ENCODE measurements at places on chromosomes 5 and 9.

- DNase-seq, result no peak
These were observed 104.9 kb downstream of the SYK start for GRCh38 chr9:90906316-90907055.

DNA sequence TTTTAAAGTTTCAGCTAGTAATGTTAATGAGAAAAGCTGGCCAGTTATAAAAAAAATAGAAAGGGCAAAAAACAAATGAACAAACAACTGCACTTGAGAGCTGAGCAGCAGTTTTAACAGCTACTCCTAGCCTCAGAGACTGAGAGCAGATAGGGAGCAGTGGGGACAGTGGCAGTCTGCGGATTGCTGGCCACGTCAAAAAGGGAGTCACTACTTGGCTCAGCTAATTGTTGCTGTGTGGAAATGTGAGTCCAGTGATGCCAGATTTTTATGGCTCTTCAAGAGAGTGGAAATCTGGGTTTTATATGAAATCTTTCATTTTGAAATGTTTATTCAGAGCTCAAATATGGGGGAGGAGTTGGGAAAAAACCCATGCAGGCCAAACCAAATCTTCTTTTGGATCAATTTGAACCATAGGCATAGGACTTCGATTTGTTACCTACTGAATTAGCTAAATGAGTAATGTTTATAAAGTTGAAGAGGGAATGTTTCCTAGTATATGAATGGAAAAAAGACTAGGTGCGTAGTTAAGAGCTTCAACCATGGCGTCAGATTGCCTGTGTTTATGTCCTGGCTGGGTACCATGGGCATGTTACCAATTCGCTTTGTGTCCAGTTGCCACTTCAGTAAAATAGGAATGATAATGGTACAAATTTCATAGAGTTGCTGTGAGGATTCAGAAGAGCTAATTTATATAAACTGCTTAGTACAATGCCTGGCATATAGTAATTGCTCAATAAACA is 102.1 kb downstream of the PAM start:
- DNase-seq, result no peak

- no peak for DNase-seq
These were observed 220.7 kb upstream of the TMEM161B start for GRCh38 chr5:88489364-88489763.

- no peak for DNase-seq
These were observed 11.2 kb downstream of the MVB12B start for GRCh38 chr9:126337729-126338372.

DNA sequence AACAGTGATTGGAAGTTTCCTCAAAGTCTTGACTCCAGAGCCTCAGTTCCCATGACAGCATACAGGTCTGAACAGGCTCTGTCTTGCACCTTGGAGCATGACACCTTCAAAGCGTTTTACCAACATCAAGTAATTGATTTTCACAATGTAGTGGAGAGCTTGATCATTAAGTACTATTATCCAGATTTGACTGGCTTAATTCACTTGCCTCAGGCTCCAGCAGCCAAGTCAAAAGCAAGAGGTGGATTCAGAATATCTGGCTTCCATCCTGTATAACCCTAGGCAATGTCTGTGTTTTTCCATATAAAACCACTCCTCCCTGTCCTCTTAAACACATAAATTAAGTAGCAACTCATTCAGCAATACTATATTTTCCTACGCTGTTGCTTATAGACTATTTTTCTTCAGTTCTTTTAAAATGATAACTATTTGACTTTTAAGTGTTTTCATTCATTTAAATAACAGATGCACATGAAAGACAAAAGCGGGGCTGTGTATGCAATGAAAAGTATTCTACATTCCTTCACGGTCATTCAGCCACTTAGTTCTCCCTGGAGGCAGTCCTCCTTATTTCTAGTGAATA is 150.8 kb upstream of the RANBP3L start:
- DNase-seq, result no peak

DNA sequence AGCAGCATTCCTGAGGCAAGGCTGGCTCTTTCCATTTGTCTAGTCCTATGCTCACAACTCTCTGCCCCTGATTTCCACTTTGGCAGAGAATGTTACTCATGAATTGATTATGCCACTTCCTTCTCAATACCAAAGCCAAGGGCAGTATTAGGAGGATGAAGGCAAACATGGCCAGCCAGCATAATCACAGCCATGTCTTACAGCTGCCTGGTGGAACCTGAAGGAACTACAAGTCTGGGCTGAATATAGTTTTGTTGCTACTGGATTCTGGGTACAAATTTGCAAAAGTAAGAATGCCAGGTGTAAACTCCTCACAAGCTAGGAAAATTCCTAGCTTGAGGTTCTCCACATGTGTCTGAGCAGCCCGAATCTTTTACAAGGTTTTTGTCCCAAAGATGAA is 4.2 kb downstream of the SIL1 start:
- no peak for DNase-seq

DNA sequence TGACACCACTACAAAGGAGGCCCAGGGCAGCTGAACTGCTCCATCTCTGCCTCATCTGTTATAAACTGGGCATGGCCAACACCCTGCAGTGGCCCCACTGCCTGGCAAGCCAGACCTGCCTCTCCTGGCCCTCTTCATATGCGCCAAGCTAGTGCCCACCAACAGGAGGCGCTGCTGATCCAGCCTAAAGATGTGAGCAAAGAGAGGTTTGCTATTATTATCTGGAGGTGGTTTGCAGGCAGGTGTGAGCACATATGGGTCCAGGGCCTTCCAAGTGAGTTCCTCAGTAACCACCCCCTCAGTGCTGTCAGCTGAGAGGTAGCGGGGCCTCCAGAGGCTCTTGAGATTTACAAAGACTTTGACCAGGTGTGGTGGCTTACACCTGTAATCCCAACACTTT is 232.2 kb downstream of the SYK start:
- DNase-seq, result peak; percentile 35

DNA sequence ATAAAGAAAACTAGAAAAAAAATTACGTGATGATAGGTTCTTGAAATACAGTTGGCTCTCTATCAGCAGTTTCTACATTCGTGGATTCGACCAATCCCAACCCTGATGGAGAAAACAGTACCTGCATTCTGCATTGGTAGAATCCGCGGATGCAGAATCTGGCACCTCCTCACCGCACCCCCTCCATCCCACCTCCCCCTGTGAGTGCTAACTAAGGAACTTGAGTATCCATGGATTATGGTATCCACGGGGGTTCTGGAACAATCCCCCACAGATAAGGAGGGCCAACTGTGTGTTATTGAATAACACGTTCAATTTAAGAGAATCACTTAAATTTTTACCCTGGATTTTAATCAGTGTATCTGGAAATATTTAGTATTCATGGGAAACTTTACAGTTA is 10.5 kb upstream of the PSIP1 start:
- DNase-seq, result no peak

DNA sequence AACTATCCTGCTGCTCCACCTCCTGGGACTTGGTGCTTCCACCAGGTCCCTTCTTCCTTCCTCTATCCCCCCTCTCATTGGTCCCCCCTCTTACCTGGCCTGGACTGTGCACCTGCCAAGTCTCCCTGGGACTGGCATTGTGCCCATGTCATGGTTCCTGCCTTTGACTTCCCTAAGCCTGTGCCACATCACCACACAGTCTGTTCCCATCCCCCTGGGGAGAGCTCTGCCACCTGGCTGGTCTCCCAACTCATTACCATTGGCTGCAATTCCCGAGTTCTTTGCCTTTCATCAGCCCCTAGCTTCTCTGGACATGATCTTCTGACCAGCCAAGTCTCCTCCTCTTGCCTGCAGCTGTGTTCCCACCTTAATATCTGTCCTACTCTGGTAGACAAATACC is 180.3 kb downstream of the SREK1 start:
- no peak for DNase-seq

- no peak for DNase-seq
These were observed 83.3 kb downstream of the ICE1 start for GRCh38 chr5:5505815-5506214.

DNA sequence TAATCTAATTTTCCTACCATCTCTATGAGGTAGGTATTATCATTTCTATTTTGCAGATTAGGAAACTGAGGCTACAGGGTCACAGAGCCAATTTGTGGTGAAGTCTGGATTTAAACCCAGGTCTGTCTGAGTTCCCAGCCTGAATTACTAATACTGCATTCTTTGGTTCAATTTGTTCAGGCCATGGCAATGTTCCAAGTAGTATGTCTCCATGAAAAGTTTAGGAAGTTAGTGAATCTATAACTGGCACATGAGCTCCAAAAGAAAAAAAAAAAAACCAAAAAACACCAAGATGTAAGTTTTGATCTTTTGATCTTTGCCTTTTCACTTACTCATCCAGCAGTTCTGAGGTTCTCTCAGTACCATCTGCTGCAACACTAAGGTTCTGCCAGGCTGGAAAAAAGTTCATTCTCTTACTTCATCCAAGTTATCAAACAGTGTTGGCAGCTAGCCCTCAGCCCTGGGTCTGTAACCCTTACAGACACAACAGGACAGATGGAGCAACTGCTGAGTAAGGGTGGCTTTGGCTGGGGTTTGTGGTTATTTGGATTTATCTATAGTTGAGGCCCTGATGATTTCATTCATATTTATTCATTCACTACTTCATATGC is 4.4 kb upstream of the TMEM268 start:
- DNase-seq, result no peak

GRCh38 chr9:97638666-97639065 is 5.0 kb downstream of the NCBP1 start:
- no peak for DNase-seq

- DNase-seq, result no peak
These were observed 486.6 kb downstream of the CCDC171 start for GRCh38 chr9:16039218-16039987.

- DNase-seq, result no peak
These were observed 353 bp downstream of the ACSL6 start for GRCh38 chr5:132010989-132011621.

- no peak for DNase-seq
These were observed 287.1 kb downstream of the TENT4A start for GRCh38 chr5:7000310-7000709.

GRCh38 chr9:104553261-104553660 is 15.7 kb upstream of the OR13C8 start:
- DNase-seq, result no peak

- peak; percentile 91 for DNase-seq
These were observed at the start of gene RALGDS for GRCh38 chr9:133121198-133121914. RALGDS (minus strand) TSS chr9:133121240; CDS start chr9:133121154, 86 bp downstream.

DNA sequence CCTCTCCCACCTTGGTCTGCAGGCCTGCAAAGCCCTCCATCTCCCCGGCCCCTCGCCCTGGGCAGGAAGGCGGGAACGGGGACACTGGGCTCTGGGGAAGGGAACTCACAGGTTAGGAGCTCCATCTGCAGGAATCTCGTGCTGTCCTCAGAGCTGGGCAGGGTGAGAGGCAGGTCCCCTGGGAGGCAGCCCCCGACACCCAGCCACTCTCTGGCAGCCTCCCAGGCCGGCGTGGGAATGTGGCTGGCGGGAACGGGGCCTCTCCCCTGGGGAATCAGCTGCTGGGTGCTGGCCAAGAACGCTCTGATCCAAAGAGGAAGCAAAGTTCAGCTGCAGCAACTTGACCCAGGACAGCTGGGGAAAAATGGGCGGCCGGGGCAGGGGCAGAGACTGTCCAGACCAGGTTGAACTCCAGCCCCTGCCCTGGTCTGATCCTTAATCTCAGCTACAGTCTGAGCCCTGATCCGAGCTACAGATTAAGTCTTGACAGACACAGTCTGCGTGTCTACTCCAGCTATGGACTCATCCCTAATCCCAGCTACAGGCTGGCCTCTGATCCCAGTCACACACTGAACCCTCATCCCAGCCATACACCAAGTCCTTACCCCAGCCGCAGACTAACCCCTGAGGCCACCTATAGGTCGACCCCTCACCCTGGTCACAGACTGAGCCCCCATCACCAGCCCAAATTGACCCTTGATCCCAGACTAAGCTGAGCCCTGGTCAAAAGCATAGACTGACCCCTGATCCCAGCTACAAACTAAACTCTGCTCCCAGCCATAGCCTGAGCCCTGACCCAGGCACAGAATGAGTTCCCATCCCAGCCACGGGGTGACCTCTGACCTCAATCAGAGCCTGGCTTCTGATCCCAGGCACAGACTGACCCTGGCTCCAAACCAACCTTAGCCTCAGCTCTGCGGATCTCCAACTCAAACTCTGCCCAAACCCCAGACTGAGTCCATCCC is 37.3 kb upstream of the EGFL7 start:
- no peak for DNase-seq

DNA sequence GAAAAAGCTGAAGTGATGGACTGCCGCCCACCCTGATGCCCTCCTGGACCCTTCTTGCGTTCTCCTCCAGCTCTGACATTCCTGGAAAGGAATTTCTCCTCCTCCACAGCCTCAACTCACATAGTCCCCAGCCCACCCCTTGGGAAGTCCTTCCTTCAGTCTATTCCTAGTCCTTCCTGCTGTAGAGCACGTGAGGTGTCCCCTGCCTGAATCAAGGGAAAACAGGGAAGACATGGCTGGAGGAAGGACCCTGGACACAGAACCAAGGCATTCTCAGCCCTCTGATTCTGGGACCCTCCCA is 3.7 kb downstream of the ARID3C start:
- no peak for DNase-seq

- no peak for DNase-seq
These were observed 22.4 kb downstream of the SH3TC2 start for GRCh38 chr5:149040421-149040820.

- no peak for DNase-seq
These were observed 2.5 kb downstream of the ARHGAP26 start for GRCh38 chr5:142772446-142773293.

GRCh38 chr9:5886114-5886939 is 4.4 kb upstream of the MLANA start:
- peak; percentile 34 for DNase-seq

GRCh38 chr9:121836366-121836885 is 185.0 kb downstream of the DAB2IP start:
- DNase-seq, result no peak

- no peak for DNase-seq
These were observed 18.6 kb downstream of the CETN3 start for GRCh38 chr5:90390928-90391327.

- no peak for DNase-seq
These were observed 180.9 kb downstream of the CD180 start for GRCh38 chr5:67015541-67016191.

DNA sequence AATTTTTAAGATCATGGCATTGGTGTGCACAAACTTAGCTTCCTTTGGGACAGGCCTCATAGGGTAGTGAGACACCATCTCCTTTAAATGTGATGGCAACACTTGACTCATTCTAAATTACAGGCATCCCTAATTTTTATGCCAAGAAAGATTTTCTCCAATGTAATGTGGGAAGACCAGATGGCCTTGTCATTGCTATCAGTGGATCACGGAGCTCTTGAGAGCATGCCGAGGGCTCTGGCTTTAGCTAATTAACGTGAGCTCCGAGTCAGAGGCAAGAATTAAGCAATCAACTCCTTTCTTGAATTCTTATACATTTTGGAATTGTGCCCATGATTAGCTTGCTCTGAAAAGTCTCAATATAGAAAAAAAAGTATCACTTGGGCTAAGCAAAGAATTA is 215.8 kb downstream of the LRRC70 start:
- DNase-seq, result no peak

Data from activated naive CD4-positive, alpha-beta T cell (primary cell).